ENCODE measurements at places on chromosomes 5 and 9. TPM values are rescaled to one million over a fixed set of nuclear protein-coding genes. Genes with fewer than 3 reads are reported as not detected.
A peak's percentile ranks its signal among the peaks of the same experiment; 100 is the strongest.

DNA sequence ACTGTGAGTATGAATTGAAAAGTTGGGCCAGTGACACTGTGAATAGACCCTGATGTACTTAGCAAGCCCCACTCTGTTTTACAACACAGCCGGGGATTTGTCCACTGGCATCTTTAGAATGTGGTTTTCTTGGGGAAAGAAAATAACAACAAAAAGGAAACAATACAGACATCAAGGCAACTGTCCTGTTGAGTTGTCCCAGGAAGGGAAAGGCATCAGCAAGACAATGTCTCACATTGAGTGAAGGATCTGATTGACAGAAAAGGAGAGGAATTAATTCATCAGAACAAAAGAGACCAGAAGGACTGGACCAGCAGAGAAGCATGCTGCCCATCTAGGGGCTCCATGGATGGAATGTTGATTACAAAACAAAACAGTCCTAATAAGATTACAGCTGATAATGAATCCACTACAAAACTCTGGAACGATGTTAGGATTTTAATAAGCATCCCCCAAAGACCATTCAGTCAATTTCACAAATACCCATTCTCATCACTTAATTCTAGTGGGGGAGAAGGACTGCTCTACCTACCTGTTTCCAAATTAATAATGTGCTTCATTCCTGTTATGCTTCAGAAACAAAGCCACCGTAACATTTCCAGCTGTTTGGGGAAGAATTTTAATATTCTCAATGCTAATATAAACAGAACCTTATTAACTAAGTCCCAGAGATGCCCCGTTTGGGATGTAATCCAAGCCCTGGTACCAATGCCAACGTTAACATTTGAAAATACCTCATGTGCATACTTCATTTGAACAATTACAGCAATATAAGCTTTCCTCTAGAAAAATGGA lies 298.0 kb downstream of the SPOCK1 start:
- no peak for DNase-seq

Gene FIBCD1
- not detected for total RNA-seq

- peak; percentile 97 for DNase-seq
Measured at GRCh38 chr9:93268551-93269314, 84.8 kb downstream of the WNK2 start.

DNA sequence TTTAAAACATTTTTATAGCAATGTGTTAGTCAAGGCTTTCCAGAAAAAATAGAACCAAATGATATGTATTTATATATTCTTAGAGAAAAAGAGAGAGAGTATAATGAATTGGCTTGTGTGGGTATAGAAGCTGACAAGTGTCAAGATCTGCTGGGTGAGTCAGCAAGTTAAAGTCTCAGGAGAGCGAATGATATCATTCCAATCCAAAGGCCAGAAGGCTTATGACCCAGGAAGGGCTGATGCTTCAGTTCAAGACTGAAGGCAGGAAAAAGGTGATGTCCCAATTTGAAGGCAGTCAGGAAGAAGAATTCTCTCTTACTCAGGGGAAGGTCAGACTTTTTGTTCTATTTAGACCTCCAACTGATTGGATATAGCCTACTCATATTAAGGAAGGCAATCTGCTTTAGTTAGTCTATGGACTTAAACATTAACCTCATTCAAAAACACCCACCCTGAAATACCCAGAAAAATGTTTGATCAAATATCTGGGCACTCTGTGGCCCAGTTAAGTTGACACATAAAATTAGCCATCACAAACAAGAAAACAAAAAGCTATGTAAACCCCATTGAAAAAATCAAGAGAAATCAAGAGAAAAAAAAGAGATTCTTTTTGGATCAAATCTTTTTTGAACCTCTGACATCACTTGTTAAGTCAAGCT lies 189.6 kb downstream of the PIK3R1 start:
- no peak for DNase-seq

Gene PCDHGB7
- 4.5 TPM for total RNA-seq

GRCh38 chr9:136779808-136780207 lies 11.3 kb upstream of the TMEM141 start:
- DNase-seq: no peak

DNA sequence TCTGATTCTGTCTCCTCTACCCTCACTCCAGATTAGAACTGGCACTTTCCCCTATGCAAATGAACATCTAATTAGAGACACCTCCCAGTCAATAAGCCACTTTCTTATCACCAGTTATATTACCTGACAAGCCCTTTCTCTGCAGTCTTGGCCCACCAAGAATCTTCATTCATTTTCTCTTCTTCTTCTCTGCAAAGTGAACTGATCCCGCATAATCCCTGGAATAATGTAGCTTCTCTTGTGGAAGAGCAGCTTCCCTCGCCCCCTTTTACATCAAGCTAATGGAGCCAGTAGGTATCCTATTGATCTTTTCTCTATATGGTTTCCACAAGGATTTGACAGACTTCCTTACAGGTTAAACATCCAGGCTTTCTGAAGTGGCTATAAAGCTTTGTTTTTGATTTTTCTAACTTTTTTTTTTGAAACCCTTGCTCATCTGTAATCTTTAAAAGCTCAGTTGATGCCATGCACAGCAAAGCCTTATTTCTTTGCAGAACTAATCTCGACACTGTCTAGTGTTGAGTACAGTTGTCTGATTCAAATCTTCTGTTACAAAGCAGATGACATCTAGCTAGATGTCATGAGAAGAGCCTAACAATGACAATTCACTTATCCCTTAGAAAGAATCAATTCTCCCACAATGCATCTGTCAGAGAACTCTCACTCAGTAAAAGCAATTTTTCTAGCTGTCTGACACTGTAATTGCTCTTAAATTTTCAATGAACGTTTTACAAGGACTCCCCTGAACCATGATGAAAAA lies 281.4 kb downstream of the ISL1 start:
- DNase-seq: no peak

- DNase-seq: no peak
Measured at GRCh38 chr9:133489253-133490190, 10.6 kb upstream of the SLC2A6 start.
